ENCODE measurements at places on chromosomes 16 and 17.

- no peak for DNase-seq
These were observed 75.4 kb upstream of the FA2H start for GRCh38 chr16:74850027-74850426.

GRCh38 chr17:74460996-74461395 lies 5.4 kb upstream of the CD300A start:
- DNase-seq: no peak

DNA sequence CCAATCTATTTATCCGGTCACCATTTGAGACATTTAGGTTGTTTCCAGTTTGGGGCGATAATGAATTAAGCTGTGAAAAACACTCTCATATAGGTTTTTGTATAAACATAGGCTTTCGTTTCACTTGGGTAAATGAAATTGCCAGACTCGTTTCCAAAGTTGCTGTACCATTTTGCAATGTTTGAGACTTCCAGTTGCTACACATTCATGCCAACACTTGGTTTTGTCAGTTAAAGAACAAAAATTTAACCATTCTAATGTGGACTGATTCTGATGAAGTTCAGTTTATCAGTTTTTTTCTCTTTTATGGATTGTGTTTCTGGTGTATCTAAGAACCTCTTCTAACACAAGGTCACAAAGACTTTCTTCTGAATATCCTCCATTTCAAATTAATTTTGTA lies 52.4 kb downstream of the YPEL2 start:
- DNase-seq: no peak

DNA sequence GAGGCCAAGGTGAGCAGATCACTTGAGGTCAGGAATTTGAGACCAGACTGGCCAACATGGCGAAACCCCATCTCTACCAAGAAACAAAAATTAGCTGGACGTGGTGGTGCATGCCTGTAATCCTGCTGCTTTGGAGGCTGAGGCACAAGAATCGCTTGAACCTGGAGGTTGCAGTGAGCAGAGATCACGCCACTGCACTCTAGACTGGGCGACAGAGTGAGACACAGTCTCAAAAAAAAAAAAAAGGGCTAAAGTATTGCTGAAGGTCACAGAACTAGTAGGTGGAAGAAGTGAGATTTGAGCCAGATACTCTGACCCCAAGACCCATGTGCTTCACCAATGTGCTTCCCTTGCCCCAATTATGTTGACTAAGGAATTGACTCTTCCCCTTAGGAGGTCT lies 112.0 kb downstream of the NPIPB5 start:
- DNase-seq: no peak
